Stimulated activated CD4-positive, alpha-beta T cell treated with anti-CD3 and anti-CD28 coated beads, Interleukin-1b, Interleukin-23, amount 100 ng/mL, for 4 hours (primary cell): ENCODE measurements at places on chromosomes 2 and 18.

GRCh38 chr2:181190711-181191110 lies 210.3 kb downstream of the UBE2E3 start:
- no peak for DNase-seq

GRCh38 chr18:12376754-12377555 lies at the start of gene AFG3L2:
Gene AFG3L2 (minus strand): TSS chr18:12377227. CDS start chr18:12377082, 145 bp downstream.
- peak; percentile 100 for DNase-seq

DNA sequence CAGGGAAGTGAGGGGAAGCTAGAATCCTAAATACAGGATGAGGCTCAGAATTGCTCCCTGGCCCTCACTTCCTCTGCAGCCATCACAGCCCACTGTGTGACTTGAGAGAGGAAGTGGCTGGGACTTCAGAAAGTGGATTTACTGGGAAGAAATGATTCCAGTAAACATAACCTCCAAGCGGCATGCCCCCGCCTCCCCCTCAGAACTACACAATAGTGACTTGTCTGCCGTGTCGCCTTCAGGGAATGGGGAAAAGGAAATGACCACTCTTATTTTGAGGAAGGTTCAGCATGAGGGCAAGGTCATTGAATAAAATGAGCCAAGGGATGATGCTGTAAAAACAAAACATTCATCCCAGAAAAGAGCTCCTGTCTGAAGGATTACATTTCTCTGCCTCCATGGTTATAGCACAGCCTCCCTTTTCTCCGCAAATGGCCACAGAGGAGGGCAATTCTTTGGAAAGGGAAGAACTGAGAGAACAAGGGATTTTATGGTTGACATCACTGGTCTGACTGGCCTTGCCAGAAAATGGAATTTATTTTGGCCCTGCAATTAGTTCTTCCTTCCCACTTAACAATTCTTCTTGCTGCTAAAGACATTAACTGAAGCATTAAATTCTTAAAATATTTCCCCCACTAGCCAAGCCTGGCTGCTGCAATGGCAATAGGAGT lies 78.9 kb upstream of the DAPL1 start:
- no peak for DNase-seq

GRCh38 chr2:9769171-9770005 lies 73.9 kb upstream of the TAF1B start:
- no peak for DNase-seq

GRCh38 chr2:158546412-158547144 lies 89.8 kb downstream of the PKP4 start:
- DNase-seq = no peak

GRCh38 chr2:105875241-105875640 lies 130.5 kb downstream of the NCK2 start:
- DNase-seq = no peak

- DNase-seq = no peak
These were observed 80.0 kb upstream of the CHRNA1 start for GRCh38 chr2:174844295-174844708.

DNA sequence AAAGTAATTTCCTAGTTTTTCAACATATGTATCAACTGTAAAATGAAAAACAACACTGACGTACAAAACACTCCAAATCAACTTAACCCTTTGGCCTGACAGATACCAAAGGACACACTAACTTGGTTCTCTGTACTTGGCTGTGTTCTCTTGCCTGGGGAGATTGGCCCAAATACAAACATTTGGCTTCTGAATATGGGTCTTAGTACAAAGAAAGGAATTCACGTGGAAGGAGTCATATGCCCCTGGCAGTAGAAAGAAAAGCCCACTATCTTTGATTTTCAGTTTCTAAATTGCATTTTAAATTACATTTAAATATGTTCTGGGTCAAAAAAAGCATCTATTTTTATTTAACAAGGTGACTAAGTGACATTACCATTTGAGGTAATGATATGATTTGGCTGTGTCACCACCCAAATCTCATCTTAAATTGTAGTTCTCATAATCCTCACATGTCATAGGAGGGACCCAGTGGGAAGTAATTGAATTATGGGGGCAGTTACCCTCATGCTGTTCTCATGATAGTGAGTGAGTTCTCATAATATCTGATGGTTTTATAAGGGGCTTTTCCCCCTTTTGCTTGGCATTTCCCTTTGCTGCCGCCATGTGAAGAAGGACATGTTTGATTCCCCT lies 153.6 kb upstream of the CCDC195 start:
- no peak for DNase-seq

- no peak for DNase-seq
These were observed 64.4 kb downstream of the CIB4 start for GRCh38 chr2:26576565-26577441.

GRCh38 chr2:221792971-221793521 lies 220.9 kb upstream of the EPHA4 start:
- DNase-seq = no peak

DNA sequence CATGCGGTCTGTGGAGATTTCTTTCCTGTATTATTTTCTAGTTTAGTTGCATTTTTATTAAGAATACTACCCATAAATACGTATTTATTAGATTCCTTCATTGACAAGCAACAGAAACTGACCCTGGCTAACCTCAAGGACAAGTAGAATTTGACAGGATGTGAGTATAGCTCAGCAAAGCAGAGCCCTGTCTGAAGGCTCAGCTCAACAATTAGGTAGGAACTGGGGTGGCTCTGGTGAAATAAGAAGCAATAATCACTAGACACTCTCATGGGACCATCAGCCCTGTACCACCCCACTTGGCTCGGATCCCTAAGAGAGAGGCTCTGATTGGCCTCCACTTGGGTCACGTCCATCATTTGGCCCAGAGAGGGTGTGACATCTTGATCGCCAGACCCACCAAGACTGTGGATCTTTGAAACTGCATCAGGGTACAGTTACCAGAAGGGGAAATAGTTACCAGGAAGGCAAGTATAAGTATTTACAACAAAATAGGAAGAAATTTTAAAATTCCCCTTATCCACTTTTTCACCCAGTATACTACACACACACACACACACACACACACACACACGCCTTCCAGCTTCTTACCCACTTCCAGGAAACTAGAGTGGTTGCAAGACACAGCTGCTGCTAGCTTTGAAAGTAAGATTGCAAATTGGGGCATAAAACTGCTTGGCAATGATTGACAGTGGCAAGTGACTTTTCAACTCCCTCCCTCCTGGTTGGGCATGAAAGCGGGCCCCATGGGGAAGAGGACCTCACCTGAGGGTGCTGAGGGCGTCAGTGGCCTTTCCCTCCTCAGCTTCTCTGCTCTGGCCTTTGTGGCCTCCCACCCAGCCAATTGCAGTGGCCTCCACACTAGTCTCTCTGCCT lies 41.8 kb downstream of the KCTD18 start:
- DNase-seq = no peak

- DNase-seq = no peak
These were observed 138.3 kb upstream of the STON1 start for GRCh38 chr2:48391616-48392015.

- no peak for DNase-seq
These were observed 51.2 kb downstream of the MAP3K20 start for GRCh38 chr2:173126819-173127218.

DNA sequence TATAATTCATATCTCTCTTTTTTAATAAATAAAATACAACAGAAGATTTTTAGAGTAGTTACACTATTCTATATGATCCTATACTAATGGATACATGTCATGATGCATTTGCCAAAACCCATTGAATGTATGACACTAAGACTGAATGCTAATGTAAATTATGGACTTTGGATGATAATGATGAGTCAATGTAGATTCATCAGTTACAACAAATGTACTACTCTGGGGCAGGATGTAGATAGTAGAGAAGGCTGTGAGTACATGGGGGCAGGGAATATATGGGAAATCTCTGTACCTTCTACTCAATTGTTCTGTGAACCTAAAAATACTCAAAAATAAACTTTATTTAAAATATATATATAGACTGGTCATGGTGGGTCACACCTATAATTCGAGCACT lies 45.6 kb upstream of the NEDD4L start:
- DNase-seq = no peak

DNA sequence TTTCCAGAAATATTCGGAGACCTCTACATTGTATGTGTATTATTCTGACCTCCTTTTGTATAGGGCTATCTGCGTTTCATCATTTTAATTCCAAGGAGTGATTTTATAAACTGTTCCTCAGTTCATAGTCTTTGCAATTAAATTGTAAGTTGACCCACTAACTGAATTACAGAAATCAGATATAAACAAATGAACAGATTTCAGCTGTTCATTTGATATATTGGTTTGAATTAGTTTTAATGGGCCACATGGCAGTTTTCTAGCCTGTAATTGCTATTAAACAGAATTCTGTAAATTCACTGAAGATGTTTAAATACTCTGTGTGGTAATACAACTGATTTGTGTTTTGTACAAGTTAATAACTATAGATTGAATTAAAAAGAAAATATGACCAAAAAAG lies 346.4 kb upstream of the VWC2L start:
- DNase-seq = no peak

- no peak for DNase-seq
These were observed 145.6 kb downstream of the FAM161A start for GRCh38 chr2:61707984-61708852.

DNA sequence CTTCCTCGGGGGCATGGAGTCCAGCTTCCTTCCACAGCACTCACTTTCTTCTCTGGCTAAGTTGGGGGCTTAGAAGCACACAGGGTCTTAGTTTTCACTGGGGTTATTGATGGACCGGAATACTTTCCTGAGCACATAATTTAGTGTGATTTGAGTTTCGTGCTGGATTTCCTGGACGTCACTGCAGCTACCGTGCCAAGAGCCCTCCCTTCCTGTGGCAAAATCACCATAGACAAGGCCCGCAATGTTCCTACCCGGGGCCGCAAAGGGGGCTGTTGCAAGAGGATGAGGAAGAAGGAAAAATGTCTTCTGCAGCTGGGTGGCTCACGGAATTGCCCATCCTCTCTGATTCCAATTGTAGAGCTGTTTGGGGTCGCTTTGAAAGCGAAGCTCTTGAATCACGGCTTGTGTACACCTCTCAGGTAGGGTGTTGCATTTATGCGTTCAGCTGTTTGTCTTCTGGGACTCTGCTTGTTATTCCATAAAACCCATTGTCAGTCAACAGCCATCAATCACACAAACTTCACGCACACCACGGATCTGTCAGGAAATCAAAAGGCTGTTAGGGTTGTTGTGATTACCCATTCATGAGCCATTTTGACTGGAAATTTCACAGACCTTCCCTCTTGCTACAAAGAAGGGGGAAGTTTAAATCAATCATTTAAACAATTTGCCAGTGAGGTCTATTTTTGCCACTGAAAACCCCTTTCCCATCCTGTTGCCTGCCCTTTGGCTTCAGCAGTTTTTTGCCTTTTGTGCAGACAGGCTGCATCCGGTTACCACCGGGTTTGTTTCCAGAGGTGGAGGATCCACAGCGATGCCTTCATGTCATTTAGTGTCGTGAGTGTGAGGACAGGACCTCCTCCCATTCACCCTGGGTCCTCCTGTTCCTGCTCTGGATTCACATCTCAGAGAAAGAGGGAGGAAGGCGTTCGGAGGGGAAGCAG lies 36.0 kb downstream of the SMIM21 start:
- DNase-seq = no peak

DNA sequence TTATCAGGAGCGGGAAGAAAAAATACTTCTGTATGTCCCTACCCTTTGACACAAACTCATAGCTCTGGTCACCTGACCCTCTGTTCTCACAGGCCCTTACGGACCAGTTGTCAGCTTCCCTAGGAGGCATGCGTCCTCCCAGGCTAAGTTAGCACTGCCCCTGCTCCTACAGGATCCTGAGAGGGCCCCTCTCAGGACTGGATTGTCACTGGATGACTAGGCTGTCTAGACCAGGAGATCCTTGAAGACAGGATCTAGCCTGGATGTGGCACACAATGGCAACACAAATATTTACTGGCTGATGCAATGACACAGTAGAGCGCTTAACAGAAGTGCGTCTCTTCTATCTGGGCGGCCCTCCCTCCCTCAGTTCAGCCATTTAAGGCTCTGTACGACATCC lies 7.7 kb downstream of the FAM228A start:
- no peak for DNase-seq

DNA sequence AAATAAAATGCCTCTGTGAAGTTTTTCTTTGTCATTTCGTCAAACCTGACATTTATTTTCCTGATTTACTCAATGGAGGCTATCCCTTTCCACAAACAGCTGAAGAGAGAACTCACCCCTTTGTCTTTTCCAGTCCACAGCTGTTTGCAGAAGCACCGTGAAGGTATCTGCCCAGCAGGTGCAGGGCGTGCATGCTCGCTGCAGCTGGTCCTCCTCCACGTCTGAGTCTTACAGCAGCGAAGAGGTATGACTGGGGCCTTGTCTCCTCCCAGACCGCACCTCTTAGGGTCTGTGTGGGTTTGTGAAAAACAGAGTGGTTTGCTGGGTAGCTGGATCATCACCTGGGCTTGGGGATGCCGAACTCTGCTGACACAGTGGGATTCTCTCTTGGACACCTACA lies 9.7 kb downstream of the SPP2 start:
- DNase-seq = no peak

DNA sequence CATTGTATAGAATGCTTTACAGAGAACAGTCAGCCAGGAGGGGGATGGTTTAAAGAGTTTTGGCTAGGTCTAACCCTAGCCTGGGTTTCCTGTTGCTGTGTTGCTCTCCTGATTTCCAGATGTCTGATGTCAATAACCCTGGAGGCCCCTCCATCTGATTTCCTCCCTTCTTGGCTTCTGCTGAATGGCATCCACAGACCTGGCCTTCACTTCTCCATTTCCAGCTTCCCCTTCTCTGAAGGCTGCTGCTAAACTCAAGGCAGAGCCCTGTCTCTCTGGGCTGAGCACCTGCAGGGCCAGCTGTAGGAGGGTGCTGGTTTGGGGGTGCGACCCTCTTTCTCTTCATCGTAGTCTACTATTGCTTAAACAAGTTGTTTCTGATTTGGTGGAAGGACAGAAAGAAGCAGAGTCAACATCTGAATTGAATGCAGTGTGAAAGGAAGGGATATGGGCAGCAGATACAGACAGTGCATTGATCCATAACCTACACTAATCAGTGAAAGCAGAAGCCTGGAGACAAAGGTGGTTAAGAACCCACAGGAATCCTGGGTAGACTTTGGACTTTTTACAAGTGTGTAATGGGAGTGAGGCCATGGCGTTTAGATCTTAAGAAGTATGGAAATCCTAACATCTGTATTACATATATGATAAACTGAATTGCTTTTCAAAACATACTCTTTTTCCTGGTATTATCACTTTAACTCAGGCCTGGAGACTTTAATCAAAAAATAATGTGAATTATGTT lies 153.6 kb downstream of the HRH4 start:
- DNase-seq = no peak

- no peak for DNase-seq
These were observed 51.9 kb downstream of the TSHZ1 start for GRCh38 chr18:75262511-75262910.

- no peak for DNase-seq
These were observed 55.5 kb downstream of the EMILIN2 start for GRCh38 chr18:2902327-2902726.

DNA sequence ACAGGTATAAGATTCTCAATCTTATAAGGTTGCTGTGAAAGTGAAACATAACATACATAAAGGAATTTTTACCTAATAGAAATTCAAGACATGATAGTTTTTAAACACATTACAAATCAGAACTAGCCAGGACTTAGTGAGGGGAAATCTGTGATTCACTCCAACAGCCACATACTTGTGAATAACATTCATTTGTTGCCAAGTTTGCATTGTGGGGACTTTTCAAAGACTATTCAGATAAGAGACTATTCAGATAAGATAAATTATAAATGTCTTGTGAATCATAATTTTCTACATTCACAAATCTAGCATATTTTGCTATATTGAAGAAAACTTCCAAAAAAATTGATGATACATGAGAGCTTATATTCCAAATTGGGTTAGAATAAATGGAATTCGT lies 345.3 kb upstream of the CDH20 start:
- DNase-seq = no peak

- DNase-seq = no peak
These were observed 133.5 kb upstream of the UBE2E3 start for GRCh38 chr2:180846756-180847472.
